Memory B cell (primary cell): ENCODE measurements at places on chromosomes 3 and 15.
A peak's percentile ranks its signal among the peaks of the same experiment; 100 is the strongest.

GRCh38 chr15:81887912-81888311 is 157.9 kb downstream of the MEX3B start:
- H3K4me3 ChIP-seq: no peak overlapping the region
- H3K27me3 ChIP-seq: peaks cover 6% of the 10 kb centered on the region
- H3K27ac ChIP-seq: no peak overlapping the region
- DNase-seq: no peak
- no peaks in the 10 kb centered on the region for H3K4me1 ChIP-seq
- H3K36me3 ChIP-seq: no peaks in the 10 kb centered on the region

- H3K4me3 ChIP-seq: no peak overlapping the region
- peaks cover 28% of the 10 kb centered on the region for H3K36me3 ChIP-seq
- H3K4me1 ChIP-seq: no peaks in the 10 kb centered on the region
- H3K27ac ChIP-seq: no peak overlapping the region
Measured at GRCh38 chr3:45946875-45947274, 3.6 kb downstream of the CXCR6 start.

GRCh38 chr3:15527031-15527459 is 5.5 kb upstream of the COLQ start:
- H3K4me3 ChIP-seq: no peak overlapping the region
- no peaks in the 10 kb centered on the region for H3K27me3 ChIP-seq
- H3K27ac ChIP-seq: no peak overlapping the region
- no peak for DNase-seq
- H3K36me3 ChIP-seq: no peaks in the 10 kb centered on the region

- no peak overlapping the region for H3K4me3 ChIP-seq
- no peak for DNase-seq
- H3K27me3 ChIP-seq: peaks cover 2% of the 10 kb centered on the region
- H3K36me3 ChIP-seq: no peaks in the 10 kb centered on the region
- peaks cover 4% of the 10 kb centered on the region for H3K4me1 ChIP-seq
- H3K27ac ChIP-seq: no peak overlapping the region
Measured at GRCh38 chr3:133851931-133852330, 43.8 kb downstream of the RAB6B start.

GRCh38 chr15:77921664-77922063 is 155.8 kb downstream of the TBC1D2B start:
- no peak overlapping the region for H3K4me3 ChIP-seq
- no peaks in the 10 kb centered on the region for H3K4me1 ChIP-seq
- peaks cover 2% of the 10 kb centered on the region for H3K36me3 ChIP-seq
- no peak overlapping the region for H3K27ac ChIP-seq
- DNase-seq: no peak

DNA sequence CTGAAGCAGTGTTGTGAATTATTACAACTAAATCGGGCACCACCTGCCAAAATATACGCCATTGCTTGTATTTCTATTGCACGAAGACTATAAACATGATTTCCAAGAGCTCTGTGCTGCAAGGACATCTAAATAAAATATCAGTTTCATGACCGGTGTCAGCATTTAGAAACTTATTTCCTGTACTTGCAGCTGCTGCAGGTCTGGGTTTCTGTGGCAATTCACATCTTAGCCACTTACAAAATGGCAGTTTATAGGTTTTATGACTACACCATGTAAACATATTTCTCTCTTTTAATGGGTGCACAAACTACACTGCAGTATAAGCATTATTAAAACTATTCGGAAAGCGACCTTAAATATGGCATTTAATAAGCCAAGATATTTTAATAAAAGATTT is 359.4 kb downstream of the VPS13C start:
- H3K36me3 ChIP-seq: no peaks in the 10 kb centered on the region
- no peak for DNase-seq
- H3K27ac ChIP-seq: no peak overlapping the region
- no peak overlapping the region for H3K4me3 ChIP-seq
- H3K4me1 ChIP-seq: no peaks in the 10 kb centered on the region

DNA sequence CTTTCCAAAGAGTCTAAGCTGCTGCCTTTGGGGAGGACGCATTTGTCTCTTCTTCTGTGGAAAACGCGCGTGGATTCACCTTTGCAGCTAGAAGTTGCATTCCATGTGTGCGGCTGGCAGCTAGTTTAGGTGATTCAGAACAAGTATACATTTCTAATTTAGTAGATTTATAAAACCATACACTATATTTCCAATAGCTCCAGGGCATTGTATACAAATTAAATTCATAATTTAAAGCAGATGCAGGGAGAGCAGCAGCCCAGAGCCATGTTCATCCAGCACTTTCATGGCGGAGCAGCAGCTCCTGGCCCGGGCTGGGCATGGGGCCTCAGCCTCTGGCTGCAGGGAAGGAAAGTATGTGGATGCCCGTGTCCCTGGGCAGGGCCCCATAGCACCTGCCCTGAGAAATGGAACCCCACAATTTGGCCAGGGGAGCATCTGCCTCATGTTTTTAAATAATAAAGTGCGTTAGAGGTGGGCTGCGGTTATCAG is 42.8 kb upstream of the SEC22A start:
- H3K27ac ChIP-seq: no peak overlapping the region
- H3K4me3 ChIP-seq: no peak overlapping the region
- H3K36me3 ChIP-seq: peaks cover 11% of the 10 kb centered on the region
- H3K4me1 ChIP-seq: peaks cover 2% of the 10 kb centered on the region
- no peaks in the 10 kb centered on the region for H3K27me3 ChIP-seq

- no peaks in the 10 kb centered on the region for H3K27me3 ChIP-seq
- H3K36me3 ChIP-seq: no peaks in the 10 kb centered on the region
- DNase-seq: peak; percentile 25
- no peak overlapping the region for H3K4me3 ChIP-seq
Measured at GRCh38 chr3:15812183-15812582, 14.4 kb upstream of the ANKRD28 start.

DNA sequence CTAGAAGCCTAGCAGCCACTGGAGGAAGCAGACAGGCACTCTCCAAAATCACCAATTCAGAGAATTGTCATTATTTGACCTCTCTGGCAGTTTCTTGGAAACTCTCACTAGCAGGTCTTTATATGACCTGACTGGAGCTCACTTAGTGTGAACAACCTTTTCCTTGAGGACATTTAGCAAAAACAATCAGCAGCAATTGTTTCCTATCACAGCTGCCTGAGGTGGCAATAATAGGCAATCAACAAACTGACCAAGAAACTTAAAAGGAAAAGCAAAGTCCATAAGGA is 162.4 kb upstream of the STT3B start:
- DNase-seq: no peak
- peaks cover 2% of the 10 kb centered on the region for H3K27me3 ChIP-seq
- H3K36me3 ChIP-seq: no peaks in the 10 kb centered on the region
- H3K4me1 ChIP-seq: no peaks in the 10 kb centered on the region
- no peak overlapping the region for H3K27ac ChIP-seq

DNA sequence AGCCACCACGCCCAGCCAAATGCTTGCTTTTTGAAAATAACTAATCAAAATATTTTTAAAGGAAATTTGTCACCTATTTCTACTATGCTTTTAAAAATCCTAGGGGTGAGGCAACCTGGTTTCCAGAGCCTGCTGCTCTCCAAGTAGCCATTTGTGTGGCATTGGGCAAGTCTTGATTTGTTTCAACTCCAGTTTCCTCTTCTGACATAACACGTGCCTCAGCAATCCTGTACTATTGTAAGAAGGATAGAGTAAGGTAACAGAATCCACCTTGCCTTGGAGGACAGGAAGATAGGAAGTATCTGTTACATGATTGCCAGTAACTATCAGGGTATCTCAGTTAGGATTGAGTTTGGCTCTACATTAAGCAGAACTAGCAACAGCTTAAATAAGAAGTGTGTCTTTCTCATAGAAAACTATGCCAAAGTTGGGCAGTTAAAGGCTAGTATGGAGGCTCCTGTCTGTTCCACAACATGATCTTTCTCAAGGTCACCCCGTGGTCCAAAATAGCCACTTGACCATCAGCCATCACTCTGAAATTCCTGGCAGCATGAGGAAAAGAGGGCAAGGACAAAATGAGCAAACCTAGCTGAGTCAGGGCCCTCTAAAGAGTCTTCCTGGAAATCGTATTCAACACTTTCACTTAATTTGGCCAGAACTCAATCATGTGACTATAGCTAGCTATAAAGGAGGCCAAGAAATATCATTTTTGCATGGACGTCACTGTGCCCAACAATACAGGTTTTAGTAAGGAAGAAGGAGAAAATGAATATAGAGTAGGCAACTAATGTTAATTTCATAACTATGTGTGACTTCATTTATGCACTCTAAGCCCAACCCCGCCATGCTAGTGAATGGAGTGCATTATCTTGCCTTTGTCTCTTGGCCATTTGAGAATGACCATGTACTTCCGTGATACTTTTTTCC is 66.1 kb downstream of the HMG20A start:
- H3K36me3 ChIP-seq: peaks cover 26% of the 10 kb centered on the region
- no peak overlapping the region for H3K4me3 ChIP-seq
- H3K27me3 ChIP-seq: no peaks in the 10 kb centered on the region
- DNase-seq: no peak
- H3K4me1 ChIP-seq: peaks cover 9% of the 10 kb centered on the region
- H3K27ac ChIP-seq: peak overlapping the region; percentile 40

DNA sequence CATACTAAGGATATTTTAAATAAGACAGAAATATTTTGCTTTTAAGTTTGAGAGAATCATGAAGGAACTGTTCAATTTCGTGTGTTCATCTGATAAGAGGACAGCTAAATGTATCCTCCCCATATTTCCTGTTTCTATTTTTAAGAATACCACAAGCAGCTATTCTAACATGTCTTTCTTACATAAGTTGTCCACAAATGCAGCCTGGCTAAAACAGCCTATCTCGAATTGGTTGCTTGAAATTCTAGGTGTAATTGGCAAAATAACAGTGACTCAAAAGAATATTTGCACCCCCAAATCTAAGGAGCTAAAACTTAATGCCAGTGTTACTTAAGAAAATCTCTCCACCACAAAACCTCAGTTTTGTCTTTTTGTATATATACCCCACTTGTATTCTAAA is 35.0 kb downstream of the BTLA start:
- DNase-seq: peak; percentile 7
- no peaks in the 10 kb centered on the region for H3K27me3 ChIP-seq
- peak overlapping the region; percentile 67 for H3K4me3 ChIP-seq
- H3K36me3 ChIP-seq: peaks cover 40% of the 10 kb centered on the region

DNA sequence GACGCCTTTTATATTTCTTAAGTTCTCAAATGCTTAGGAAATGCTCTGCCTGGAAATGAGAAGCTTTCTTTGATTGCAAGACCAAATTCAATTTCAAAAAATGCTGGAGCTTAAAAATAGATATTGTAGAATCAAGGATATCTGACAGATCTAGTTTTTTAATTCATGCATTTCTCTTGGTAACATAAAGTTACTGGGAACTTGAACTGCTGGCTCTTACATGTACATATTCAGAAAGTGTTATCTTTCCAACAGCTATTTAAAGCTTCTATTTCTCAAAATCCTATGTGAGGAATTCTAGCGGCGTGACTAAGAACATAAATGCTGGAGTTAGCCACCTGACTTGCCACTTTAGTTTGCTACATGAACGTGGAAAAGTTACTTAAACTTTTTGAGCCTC is 109.3 kb downstream of the C3orf38 start:
- H3K27me3 ChIP-seq: peaks cover 2% of the 10 kb centered on the region
- no peak for DNase-seq
- H3K4me1 ChIP-seq: peaks cover 3% of the 10 kb centered on the region
- H3K4me3 ChIP-seq: no peak overlapping the region
- H3K36me3 ChIP-seq: no peaks in the 10 kb centered on the region

DNA sequence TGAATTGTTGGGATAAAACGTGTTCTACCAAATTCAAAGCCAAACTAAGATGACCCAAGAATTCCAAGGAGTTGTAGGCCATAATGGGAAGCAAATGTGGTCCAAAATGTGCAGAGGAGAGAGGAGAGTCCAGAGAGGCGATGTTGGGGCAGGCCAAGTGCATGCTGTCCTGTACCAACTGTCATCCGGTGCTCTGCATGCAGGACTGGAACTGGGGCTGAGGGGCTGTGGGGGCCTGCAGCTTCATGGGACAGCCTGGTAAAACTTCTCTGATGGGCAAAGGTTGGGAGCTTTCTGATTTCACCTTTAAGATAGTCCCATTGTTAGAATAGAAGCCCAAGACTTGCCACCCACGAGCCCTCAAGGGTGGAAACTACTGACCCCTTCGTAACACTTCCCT is 831.4 kb downstream of the AGBL1 start:
- no peak for DNase-seq
- H3K27ac ChIP-seq: no peak overlapping the region

DNA sequence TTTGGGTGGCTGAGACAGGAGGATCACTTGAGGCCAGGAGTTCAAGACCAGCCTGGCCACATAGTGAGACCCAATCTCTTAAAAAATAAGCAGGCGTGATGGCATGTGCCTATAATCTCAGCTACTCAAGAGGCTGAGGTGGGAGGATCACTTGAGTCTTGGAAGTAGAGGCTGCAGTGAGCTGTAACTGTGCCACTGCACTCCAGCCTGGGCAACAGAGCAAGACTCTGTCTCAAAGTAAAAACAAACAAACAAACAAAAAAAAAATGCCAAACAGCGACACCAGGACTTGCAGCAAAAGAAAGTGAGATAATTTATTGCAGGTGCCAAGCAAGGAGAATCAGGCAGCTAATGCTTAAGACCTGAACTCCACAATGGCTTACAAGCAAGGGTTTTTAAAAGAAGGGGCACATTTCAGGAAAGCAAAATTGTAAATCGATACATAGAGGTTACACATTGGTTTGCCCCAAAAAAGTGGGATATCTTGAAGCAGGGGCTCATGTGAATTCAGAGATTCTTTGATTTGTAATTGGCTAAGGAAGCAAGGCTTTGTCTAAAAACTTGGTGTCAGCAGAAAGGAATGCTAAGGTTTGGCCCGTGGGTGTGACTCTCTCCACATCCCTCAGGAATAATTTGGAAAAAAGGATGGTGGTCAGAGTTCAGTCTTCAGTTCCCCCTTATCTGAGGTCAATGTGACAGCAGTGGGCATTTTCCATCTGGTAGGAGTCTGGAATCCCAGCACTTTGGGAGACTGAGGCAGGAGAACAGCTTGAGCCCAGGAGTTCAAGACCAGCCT is 5.2 kb upstream of the MPI start:
- no peak overlapping the region for H3K4me3 ChIP-seq
- peaks cover 10% of the 10 kb centered on the region for H3K4me1 ChIP-seq
- H3K36me3 ChIP-seq: no peaks in the 10 kb centered on the region
- H3K27ac ChIP-seq: no peak overlapping the region
- DNase-seq: no peak
- H3K27me3 ChIP-seq: no peaks in the 10 kb centered on the region

- H3K4me3 ChIP-seq: no peak overlapping the region
- no peak for DNase-seq
- H3K36me3 ChIP-seq: no peaks in the 10 kb centered on the region
- H3K27me3 ChIP-seq: no peaks in the 10 kb centered on the region
Measured at GRCh38 chr3:188001926-188002325, 152.0 kb upstream of the LPP start.
